ENCODE measurements at places on chromosomes 7 and 10.

DNA sequence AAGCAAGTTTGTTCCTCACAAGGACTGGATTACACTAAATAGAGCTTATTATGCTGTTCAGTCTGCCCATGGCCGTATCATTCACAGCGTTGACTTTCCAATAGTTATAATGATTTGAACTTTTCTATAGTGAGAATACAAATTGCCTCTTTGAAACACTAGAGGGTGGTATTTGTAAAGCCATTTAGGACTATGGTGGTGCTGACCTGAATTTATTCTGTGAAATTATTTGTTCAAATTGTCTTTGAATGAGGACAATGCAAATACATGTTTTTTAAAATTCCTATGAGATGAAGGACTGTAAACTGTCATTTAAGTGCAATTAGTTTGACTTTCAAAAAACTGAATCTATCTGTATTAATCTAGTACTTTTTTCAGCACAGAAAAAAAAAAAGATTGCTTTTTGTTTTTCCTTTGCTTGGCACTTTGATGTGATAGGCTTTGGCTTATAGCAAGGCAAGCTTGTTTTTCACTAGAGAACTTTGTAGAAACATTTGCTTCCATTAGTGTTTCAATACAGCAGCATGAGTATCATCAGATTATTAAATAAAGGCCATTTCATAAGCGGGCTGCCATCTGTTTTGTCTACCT, 122.7 kb upstream of the TMEM229A start:
- DNase-seq: no peak

DNA sequence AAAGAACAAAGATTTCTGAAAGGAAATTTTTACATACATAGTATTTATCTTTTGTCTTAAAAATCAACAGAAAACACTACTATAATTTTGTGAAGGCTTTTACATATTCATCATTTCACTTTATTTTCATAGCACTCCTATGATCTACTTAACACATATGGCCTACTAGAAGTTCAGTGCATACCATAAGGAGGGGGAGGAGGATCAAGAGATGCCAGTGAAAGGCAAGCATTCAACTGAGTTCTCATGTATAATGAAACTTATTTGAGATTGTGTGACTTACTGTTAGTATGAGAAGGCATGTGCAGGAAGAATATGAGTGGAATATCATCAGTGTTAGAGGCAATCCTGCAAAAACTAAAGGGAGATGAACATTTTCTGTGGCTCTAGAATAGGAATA, 10.6 kb downstream of the BRAF start:
- DNase-seq: no peak

DNA sequence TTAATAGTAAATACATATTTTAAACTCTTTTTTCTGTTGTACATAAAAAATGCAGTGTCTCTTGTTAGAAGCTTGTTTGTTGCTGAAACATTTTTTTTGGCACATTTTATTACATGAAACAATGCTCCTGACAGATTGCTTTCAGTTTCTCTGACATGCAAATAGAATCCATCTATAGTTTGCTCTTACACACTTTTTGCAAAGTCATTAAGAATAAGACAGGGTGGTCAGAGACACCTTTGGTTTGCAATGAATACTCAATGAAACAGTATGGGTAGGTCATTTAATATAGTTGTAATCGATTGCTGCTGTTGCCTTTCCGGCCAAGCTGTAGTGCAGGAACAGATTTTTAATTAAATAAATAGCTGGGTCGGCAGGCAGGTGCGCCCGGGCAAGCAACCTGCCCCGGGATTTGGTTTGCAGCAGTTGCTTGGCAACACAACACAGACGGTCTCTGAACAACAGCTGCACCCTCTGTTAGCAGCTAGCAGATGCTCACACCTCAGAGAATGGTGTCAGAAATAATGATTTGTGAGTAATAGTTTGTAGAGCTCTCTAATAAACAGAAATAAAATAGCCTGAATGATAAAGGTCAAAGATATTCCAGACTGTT, 115.7 kb upstream of the CACNA2D1 start:
- no peak for DNase-seq

DNA sequence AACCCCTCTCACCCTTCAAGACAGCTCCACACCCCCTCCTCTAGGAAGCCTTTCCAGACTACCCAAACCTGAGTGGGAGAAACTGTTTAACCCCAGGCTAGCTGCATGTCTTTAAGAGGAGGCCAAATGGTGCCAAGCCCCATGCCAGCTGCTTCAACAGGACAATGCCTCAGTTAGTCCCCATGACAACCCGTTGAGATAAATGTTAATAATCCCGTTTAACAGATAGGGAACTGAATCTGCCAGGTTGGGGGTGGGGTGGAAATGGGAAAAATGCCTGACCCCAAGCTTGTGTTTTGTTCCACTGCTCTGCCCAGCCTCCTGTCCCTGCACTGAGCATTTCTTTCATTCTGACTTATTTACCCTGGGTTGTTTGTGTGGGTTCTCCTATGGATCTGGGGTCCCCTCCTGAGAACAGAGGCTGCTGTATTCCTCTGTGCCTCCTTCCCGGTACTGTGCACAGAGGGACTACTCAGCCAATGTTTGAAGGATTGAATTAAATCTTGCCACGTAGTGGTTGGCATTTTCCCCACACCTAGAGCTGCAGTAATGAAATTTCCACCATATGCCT, 452.6 kb upstream of the ZMIZ1 start:
- no peak for DNase-seq

DNA sequence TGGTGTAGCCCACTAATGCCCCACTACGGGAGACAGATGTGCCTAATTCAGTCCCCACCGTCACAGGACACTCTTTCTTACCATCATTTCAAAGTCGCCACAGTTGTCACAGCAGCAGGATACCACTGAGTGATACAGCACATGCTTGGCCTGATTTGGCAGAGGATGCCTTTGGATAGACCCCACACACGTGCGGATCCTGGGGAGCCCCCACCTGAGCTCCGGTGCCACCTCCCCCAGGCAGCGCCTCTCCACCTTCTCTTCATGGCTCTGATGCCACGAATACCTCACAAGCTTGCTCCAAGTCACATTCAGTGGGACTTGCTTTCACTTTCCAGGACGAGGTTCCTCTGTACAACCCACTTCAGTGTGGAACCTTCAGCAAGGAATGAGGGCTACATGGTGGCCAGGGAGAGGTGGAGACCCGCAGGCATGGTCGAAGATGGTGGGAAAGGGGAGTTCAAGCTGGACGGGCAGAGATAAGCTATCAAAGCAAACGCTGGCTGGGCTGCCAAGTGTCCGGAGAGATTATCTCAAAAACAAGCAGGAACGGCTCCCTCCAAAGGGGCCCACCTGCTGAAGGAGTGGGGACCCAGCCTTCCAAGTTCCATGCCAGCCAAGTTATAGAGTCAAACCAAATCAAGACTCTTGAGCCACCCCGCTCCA, 107.4 kb downstream of the ZRANB1 start:
- no peak for DNase-seq

DNA sequence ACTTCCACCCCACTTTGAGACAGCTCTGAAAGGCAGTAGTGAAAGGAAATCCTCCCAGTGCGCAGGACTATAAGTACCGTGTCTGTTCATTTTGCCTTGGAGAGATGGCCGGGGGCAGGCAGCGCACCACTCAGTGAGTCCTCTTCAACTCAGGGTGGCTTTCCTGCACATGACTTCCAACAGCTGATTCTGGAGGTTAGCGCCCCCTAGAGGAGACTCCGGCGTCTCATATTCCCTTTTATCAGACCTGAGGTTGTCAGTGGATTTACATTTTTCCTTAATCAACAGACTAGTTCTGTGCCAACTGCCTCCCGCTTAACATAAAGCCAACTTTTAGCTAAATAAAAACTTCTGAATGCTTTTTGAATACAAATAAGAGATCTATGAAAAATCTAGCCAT, 101.0 kb downstream of the HERPUD2 start:
- no peak for DNase-seq

DNA sequence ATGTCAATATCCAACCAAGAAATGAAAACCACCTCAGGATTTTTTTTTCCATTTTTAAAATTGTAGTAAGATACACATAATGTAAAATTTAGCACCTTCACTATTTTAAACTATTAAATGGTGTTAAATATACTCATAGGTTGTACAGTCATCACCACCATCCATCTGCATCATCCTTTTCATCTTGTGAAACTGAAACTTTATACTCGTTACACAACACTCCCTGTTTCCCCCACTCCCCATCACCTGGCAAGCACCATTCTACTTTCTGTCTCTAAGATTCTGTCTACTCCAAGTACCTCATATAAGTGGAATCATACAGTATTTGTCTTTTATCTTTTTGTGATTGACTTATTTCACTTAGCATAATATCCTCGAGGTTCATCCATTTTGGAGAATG, 335.2 kb upstream of the NPSR1 start:
- no peak for DNase-seq

Data from activated naive CD4-positive, alpha-beta T cell treated with anti-CD3 and anti-CD28 coated beads, Interleukin-2, amount 50 U/mL, for 16 hours (primary cell).